ENCODE measurements at places on chromosomes 16 and 17.

DNA sequence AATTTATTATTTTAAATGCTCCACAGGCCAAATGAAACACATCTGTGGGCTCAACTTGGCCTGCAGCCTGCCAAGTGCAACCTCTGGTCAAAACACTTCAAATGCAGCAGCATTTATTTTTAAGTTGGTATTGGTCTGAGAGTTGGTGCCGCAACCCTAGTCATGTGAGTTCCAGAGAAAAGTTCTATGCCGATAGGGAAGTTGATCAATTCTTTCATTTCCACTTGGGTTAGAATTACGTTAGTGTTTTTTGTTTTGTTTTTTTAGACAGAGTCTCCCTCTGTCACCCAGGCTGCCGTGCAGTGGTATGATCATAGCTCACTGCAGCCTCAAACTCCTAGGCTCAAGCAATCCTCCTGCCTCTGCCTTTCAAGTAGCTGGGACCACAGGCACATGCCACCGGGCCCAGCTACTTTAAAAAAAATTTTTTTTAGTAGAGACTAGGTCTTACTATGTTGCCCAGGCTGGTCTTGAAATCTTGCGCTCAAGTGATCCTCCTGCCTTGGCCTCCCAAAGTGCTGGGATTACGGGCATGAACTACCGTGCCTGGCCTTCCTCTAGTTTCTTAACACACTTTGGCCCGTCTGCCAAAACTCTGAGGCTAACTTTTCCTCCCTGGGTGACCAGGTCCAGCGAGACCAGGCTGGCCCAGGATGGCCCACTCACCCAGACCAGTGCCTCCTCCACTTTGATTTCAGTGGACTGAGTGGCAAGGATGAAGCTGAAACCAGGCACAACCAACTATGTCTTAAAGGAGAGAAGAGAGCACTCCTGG lies 221.1 kb downstream of the MRTFB start:
- DNase-seq: no peak

DNA sequence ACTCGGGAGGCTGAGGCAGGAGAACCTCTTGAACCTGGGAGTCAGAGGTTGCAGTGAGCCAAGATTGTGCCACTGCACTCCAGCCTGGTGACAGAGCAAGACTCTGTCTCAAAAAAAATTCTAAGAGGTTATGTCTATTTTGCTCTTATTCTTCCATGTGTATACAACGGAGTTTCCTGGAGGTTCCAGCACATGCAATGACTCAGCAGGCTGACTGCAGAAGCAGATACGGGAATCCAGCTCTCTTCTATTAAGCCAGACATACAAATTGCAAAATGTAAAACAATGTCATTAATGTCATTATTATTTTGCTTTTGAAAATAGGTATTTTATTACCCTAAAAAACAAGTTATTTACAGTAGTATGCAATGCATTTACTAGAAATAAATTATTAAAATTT lies 18.4 kb downstream of the MIEF2 start:
- no peak for DNase-seq

GRCh38 chr17:71334048-71334751 lies 786.6 kb upstream of the SOX9 start:
- no peak for DNase-seq

DNA sequence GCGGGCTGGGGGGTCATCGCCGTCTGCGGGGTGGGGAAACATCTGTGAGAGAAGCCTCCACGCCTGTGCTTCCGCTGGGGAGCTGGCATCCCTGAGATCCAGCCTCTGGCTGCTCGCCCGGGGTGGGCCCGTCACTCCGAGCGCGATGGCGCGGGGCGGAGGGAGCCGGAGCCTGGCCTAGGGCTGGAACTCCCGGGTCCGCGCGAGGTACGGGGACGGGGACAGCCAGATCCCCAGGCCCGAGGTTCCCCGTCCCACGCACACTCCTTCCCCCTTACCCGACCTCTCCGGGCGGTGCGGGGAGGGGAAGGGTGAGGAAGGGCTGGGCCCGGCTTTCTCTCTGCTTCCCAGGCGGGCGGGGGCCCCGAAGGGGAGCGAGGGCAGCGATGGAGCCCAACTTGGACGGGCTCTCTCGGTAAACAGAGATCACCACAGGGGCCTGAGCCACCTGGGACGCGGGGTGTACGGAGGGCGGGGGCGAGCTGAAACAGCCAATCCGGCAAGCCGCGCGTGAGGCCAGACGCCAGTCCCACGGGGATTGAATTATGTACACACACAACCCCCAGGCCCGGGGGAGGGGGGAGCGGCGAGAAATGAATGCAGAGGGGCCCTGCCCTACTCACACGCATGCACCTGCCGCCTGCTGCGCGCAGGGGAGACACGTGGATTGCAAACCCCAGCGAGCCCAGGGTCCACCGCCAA lies at the start of gene SLC16A11:
TSS of gene SLC16A11 (minus strand) at position 596 of the 702 bp plus-strand sequence. CDS start at position 17, 579 bp downstream.
- DNase-seq: no peak

- DNase-seq: no peak
Observed at GRCh38 chr17:40278414-40278813, 9.3 kb upstream of the CDC6 start.

DNA sequence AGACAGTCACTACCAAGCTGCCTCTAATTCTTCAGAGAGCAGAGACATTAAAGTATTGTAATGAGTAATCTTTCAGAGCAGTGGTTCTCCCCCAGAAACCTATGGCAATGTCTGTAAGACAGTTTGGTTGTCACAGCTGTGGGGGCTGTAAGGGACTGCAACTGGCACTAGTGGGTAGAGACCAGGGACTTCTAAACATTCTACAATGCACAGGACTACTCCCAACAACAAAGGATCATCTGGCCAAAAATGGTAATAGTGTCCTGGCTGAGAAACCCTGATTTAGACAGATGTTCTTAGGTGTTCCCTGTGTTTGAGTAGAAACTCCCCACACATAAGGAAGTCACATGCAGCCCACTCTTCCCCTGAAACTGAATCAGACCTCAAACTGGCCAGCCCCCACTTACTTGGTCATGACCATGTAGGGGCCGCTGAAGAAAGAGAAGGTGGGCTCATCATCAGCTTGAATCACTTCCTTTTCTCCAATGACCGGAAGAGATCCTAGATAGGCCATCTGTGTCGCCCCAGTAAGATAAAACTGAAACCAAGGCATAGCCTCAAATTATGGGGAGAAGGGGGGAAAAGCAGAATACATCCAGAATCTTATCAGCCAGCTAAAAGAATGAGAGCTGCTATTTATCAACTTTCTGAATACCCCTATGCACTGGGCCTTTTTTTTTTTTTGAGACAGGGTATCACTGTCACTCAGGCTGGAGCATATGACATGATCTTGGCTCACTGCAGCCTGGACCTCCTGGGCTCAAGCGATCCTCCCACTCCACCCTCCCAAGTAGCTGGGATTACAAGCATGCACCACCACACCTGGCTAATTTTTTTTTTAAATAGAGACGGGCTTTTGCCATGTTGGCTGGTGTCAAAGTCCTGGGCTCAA lies 75.8 kb downstream of the TEX14 start:
- DNase-seq: no peak

- DNase-seq: no peak
Observed at GRCh38 chr17:13134076-13134475, 116.2 kb upstream of the ELAC2 start.

DNA sequence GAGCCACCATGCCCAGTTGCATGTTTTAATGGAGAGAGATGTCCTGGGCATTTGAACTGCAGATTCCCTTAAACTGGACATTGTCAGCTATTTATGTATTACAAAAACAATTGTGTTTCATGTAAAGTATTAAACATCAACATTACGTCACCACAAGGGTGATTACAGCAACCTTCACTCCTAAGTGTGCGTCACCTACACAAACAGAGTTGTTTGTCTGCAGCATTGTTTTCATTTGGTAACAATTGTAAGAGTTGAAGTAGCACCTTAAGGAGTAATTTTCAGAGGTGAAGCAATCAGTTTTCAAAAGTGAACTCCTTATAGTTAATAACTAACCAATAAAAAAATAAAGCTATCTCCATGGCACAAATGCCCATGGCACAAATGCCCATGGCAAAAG lies 271.4 kb downstream of the IRX3 start:
- DNase-seq: no peak

DNA sequence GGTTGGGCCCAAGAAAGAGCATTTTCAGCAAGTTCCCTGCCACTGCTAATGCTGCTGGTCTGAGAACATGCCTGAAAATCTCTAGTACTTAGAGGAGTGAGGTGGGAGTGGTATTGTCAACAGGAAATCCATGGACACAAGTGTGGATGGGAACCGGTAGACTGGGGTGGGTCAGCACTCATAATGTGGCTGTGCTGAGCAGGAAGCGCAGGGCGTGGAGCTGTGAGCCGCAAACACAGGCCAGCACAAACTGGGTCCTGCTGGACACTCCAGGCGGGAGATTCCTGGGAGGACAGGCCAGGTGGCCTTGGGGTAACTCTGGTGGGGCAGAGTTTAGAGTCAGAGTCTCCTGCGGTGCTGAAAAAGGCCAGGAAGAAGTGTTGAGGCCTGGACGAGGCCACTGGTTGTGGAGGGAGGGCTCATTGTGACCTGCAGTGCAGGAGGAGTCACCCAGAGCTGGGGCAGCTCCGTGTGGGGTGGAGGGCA lies 62.6 kb downstream of the BANP start:
- no peak for DNase-seq

GRCh38 chr16:4293822-4294457 lies 21.1 kb upstream of the TFAP4 start:
- DNase-seq: no peak

- no peak for DNase-seq
Observed at GRCh38 chr17:42413464-42414040, 9.5 kb downstream of the CAVIN1 start.

DNA sequence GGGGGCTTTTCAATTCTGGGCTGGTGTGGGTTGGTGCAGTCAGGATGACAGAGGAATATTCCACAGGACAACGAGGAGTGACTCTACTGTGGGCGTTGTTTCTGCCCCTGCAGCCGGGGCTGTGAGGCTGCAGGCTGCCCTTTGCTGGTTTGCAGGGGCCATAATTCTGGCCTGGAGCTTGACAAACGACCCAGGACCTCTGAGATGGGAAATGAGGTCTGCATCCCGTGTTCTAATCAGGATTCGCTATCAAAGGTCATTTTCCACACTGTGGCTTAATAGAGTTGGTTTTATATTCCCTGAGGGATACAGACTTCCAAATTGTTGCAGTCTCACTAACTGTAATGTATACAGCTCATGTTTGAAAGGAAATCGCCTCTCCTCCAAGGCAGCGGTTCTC lies 180.9 kb downstream of the RPTOR start:
- no peak for DNase-seq

- peak; percentile 74 for DNase-seq
Observed at GRCh38 chr17:58303971-58304749, 23.4 kb upstream of the MPO start.

DNA sequence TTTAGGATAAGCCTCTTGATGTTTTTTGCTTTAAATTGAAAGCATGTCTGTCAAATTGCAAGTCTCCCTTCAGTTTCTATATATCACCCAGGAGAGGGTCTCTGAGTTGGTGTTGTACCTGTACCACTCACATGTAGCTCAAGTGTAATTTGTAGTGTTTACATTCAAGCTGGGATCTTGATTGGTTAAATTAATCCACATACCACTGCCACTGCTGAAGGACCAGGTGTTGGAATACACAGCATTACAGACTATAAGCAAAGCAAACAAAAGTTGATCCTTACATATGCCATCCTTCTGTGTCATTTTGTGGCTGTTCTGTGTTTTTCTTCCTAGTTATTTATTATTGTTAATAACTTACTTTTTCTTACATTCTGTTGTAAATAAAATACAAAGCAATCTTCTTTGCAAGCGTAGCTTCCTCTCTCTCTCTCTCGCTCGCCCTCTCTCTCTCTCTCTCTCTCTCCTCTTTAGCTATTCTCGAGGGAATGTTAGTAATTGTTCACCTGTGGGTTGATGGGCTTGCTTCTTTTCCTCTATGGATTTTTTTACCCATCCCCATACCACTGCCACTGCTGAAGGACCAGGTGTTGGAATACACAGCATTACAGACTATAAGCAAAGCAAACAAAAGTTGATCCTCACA lies 20.8 kb upstream of the NOL11 start:
- no peak for DNase-seq

DNA sequence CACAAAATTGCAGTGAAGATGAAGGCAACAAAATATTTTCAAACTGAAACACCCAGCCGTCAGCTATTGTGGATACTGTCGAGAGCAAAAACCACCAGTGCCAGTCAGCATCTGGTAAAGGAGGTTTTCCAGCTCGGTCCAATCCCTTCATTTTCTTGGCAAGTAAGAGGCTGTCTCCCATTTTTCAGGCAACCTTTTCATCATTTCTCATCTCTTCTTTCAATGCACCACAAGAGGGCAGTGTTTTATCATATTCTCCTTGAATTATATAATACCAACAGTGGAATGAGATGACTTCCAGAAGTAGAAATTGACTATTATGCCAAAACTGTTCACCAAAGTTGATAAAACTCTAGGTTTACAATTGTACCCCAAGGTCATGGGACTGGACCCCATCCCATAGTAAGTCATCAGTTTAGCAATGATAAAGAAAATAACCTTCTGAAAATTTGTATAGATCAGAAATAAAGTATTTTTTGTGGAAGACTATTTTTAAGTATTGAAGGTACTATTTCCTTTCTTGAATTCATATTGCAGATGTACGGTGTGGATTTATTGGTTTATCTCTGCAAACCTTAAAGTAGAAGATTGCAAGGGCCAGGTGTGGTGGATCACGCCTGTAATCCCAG lies 16.8 kb downstream of the NQO1 start:
- no peak for DNase-seq

- DNase-seq: no peak
Observed at GRCh38 chr16:8885674-8886592, 3.8 kb downstream of the LITAFD start.

DNA sequence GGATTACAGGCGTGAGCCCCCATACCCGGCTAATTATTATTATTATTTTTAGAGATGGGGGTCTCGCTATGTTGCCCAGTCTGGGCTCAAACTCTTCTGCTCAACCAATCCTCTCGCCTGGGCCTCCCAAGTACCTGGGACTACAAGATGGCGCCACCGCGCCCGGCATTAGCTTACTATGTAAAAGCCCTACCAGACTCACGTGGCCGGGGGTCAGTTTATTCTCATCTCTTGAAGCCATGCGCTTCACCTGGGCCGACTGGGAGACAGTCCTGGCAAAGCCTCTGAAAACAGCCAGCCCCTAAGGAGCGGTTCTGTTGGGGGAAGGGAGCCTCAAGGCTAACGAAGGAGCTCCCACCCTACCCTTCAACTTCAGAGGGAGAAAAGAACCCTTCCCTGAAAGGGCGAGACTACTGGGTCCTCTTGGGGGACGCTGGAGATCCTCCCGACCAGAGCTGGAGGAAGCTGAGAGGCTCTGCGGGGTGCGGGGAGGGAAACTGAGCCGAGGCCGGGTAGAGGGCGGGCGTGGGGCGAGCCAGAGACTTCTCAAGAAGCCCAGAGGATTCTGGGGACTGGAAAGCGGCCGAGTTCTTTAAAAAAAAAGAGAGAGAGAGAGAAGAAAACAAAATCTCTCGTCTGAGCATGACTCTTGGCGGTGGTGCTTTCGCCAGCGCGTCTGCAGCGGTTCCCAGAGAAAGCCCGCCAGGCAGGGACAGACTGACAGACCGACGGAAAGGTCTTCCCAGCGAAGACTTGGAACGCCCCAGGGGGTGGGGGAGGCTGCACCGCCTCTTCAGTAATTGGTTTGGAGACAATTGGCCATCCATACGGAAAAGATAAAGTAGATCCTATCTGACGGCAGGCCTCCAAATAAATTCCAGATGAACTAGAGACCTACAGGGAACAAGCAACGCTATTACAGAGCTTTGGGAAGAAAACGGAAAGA lies 5.6 kb upstream of the TUBG2 start:
- DNase-seq: no peak

All from activated CD8-positive, alpha-beta T cell treated with anti-CD3 and anti-CD28 coated beads, Interleukin-2, amount 10 ng/mL, durations not matched to agents 7 days and 5 days (primary cell).